ENCODE measurements at places on chromosomes 3 and 15.

- no peak for DNase-seq
These were observed 177.0 kb downstream of the ERC2 start for GRCh38 chr3:56291244-56291680.

DNA sequence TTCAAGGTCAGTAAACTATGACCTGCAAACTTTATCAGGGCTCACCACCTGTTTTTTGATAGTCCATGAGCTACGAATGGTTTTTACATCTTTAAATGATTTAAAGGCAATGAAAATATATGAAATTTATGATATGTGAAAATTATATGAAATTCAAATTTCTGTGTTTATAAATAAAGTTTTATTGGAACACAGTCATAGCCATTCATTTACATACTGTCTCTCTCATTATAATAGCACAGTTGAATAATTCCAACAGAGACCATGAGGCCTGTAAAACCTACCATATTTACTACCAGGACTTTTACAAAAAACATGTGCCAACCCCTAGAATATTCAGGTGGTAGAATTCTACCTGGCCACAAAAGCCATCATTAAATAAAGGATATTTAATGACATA is 64.0 kb upstream of the XXYLT1 start:
- no peak for DNase-seq

GRCh38 chr3:4982773-4983738 is 3.8 kb downstream of the BHLHE40 start:
- DNase-seq, result no peak

- no peak for DNase-seq
These were observed 297.2 kb downstream of the CADM2 start for GRCh38 chr3:85255949-85256348.

DNA sequence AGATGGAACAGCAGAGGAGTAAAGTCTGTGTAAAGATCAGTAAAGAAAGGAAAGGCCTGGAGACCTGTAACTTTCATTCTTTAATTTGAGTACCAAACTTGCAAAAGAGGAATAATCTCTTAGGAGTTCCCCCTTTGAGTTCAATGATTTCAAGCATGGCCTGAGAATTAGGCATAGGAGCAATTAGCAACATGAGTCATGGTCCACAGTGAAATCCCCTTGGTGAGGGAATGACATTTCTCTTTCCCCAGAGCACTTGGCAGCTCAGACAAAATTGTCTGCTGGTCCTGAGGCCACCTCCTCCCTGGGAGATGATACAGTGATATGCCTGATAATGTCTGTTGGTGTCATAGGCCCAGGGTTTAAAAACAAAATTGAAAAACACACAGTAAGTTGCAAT is 81.4 kb upstream of the CRBN start:
- no peak for DNase-seq

DNA sequence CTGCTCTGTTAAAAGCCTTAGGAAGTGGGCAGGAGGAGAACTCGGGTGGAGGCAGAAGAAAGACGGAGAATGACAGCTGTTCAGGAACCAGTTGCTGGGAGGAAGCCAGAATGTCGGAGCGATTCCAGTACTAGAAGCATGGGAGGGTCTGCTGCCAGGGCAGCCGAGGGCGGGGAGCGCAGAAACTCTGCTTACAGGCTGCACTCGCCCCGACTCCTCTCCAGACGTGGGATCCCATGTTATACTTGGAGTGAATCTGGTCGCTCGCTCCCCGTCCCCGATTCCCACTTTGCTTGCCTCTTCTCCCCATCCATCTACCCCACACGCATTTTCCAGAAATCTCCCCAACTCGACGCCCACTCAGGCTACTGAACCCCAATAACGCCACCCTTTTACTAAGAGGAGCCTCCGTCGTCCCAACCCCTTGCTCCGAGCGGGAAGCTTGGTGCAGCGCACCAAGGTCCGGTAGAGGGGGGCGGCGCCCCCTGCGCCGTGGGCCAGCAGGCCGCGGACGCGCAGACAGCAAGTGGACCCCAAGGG is 665 bp downstream of the GATM start:
- no peak for DNase-seq

DNA sequence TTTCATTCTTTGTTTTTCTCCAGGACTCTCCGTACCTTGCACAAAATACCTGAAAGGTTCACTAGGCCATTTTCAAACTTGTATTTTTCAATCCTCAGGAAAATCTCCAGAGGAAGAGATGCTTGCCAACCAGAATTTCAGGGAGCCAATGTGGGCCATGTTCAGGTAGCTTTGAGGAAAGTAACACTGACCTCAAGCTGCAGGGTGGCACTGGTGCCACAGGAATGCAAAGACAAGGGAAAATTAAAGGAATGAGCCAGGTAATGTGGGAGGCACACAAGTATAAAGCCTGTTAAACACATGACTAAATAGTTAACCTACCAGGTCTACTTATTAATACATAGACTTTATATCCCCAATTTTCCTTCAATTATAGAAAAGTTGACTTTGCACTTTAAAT is 51.9 kb upstream of the GAP43 start:
- DNase-seq, result no peak

DNA sequence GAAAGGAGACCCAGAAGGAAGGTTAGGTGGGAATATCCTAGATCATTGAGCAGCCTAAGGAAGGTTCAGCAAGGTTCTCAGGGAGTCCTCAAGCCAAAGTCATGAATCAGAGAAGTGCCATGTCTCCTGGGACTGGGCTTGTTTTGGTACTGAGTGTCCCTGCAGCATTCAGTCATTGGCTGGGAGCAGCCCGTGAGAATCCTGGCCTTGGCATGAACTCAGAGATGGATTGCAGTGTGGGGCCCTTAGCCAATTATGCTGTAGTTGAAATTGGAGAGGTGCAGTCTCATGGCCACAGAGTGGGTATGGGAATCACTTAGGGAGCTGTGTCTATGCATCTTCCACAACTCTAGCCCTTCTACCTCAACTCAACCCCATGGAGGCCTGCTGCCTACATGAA is 17.0 kb upstream of the PPM1L start:
- no peak for DNase-seq

- no peak for DNase-seq
These were observed 39.2 kb downstream of the LRRC49 start for GRCh38 chr15:70931821-70932220.

DNA sequence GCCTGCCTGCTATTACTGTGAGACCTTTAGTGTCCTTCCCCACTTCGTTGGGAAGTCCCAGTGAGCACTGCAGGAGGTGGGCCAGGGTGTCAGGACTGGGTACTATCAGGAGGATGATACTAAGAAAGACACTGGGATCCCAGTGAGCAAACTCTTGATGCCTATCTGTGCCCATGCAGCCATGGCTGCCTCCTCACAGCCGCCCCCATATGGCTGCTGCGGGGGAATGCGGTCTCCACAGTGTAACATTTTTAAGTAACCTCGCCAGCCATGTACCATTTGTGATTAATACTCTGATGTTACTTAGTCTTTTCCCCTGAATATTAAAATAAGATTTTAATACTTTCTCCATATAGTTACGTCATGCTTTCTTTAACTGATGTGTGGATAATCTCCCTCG is 312.2 kb downstream of the RYR3 start:
- DNase-seq, result no peak

Measured in stimulated activated naive CD8-positive, alpha-beta T cell treated with anti-CD3 and anti-CD28 coated beads, Interleukin-15, Interleukin-2, amounts not matched to agents 100 U/mL and 50 U/mL, for 24 hours (primary cell).